ENCODE measurements at places on chromosomes 16 and 17. TPM values are rescaled to one million over a fixed set of nuclear protein-coding genes. Genes with fewer than 3 reads are reported as not detected.

DNA sequence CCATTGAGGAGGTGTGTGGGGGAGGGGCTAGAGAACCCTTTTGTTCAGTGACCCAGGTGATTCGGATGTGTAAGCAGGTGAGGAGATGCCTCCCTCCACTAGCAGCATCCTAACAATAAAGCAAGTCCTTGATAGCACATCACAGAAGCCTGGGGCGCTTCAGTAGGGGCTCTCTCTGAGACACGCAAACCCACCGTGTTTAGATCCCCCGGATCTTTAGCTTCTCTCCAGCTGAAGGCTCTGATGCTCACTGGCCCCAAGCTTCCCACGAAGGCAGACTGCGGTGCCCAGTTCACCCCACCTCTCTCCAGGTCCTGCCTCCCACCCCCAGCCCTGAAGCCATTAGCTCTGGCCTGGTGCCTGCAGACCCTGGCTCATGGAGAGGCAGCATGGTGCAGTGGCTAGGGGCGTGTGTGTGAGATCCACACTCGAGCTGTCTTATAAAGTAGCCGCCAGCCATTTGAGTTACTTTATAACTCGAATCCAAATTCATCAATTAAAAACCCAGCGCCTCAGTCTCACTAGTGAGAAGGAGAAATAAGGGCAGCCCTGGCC, 204.7 kb upstream of the TNRC6C start:
- no peak for DNase-seq

The RPGRIP1L gene
- 7.1 TPM for total RNA-seq

DNA sequence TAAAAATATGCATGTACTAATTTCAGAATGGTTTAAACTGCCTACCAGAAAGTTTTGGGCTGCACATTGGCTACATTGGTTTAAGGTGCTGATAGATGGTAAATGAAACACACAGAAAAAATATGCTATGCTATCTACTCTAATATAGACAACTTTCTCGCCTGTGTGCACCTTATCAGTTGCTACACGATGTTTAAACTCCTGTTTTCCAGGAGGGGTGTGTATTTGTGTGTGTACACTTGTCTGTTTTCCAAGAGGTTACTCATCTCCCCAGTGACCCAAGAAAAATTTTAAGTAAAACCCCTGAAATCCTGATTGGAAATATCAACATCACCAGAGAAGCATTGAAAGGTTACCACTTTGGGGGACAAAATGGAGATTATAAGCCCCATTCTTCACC, 21.6 kb upstream of the PSMC5 start:
- no peak for DNase-seq

GRCh38 chr16:19502395-19503131, 19.3 kb downstream of the GDE1 start:
- DNase-seq: peak; percentile 60

- no peak for DNase-seq
Observed at GRCh38 chr16:4404247-4404966, 12.0 kb downstream of the CORO7 start.

GRCh38 chr17:7557775-7558543, 591 bp upstream of the TNFSF13 start:
- peak; percentile 69 for DNase-seq

The ITGB4 gene
- total RNA-seq: 8.0 TPM

DNA sequence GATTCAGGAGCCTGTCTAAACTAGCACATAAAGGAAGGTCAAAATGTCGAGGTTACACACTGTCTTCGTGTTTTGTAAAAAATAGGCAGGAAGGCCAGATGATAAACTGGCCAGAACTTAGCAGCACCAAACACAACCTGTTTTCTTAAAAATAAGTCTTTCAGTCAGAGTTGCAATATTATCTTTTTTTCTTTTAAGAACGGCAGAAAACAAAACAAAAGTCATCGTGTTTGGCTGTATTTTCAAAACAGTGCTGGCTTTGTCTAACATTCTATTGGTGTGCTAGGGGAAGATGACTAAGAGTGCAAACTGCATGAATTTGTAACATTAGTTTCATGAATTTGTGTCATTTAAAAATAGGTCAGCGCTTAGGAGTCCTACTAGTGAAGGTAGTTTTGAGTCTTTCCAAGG, 5.3 kb downstream of the MAF start:
- DNase-seq: no peak

DNA sequence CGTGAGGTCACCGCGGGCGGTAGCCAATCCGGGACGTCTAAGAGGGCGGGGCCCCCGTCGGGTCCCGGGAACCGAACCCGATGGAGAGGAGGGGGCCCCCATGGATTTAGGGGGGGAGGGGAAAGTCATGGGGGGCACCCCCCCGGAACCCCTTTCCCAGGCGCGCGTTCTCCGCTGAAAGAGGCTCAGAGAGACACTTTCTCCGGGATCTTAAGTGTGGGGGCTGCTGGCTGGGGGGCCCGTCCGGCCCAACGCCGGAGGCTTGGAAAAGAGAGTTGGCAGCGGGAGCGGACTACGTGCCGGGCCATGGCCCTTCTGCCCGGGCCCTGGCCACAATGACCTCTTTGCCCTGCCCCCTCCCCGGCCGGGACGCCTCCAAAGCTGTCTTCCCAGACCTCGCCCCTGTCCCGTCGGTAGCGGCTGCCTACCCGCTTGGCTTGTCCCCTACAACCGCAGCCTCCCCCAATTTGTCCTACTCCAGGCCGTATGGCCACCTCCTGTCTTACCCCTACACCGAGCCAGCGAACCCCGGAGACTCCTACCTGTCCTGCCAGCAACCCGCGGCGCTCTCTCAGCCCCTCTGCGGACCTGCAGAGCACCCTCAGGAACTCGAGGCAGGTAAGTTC, at the start of gene DLX4:
Gene DLX4 (plus strand): TSS at position 57 of the 626 bp plus-strand sequence. CDS start 279 bp downstream, at position 336.
- DNase-seq: peak; percentile 80

The HES7 gene
- 0.94 TPM for total RNA-seq

GRCh38 chr17:15181333-15181732, 83.8 kb downstream of the PMP22 start:
- no peak for DNase-seq

GRCh38 chr17:74192950-74193781, 10.3 kb upstream of the RPL38 start:
- DNase-seq: no peak

- DNase-seq: no peak
Observed at GRCh38 chr17:280901-281300, 71.7 kb downstream of the RPH3AL start.

- no peak for DNase-seq
Observed at GRCh38 chr16:35908942-35909341, 2449.5 kb downstream of the TP53TG3F start.

- DNase-seq: no peak
Observed at GRCh38 chr16:68711421-68712139, 25.5 kb upstream of the CDH1 start.

DNA sequence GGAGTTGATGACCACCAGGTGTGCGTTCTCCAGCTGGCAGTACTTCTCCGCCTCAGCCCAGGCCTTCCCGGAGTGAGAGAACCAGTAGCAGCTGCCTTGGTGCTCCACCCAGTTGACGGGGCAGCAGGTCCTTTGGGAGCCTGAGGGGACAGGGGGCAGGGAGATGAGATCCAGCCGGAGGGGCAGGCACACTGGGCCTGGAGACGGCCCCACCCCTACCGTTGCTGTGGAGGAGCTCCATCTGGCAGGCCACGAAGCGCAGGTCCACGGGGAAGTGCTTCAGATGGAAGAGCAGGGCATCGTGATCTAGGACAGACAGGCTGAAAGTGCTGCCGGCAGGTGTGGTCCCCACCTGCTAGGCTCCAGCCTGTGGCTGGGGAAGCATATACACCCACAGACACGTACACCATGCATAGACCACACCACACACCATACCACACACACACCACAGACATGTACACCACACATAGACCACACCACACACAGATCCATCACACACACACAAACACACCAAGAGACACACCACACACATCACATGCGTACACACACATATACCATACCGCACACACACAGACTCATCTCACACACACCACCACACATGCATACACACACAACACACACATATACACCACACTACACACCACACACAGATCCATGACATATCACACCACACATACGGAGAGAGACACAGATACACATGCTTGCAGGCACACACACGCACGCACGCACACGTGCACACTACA, 7.4 kb downstream of the ASGR2 start:
- no peak for DNase-seq

- DNase-seq: no peak
Observed at GRCh38 chr16:14658063-14658462, 25.3 kb downstream of the BFAR start.

- DNase-seq: no peak
Observed at GRCh38 chr16:75074920-75075687, 41.5 kb downstream of the LDHD start.

DNA sequence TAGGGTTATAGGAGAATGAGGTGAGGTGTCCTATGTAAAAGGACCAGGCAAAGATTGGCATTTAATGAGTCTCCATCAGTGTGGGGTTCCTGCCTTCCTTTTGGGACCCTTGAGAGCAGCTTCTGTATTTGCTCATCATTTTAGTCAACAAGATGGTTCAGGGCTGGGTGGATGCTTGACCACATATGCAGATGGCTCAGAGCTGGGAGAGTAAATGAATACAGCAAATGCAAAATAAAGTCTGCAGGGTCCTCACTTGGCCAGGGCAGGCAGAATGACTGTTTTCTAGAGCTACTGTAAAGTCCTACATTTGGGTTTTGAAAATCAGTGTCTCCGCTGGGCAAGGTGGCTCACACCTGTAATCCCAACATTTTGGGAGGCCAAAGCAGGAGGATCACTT, 57.2 kb upstream of the ETV4 start:
- no peak for DNase-seq

The TMEM238L gene
- total RNA-seq: not detected

The STUB1 gene
- 153 TPM for total RNA-seq
